ENCODE measurements at places on chromosomes 6 and 20.

- H3K27ac ChIP-seq = no peak overlapping the region
- no peak for DNase-seq
- H3K36me3 ChIP-seq = peaks cover 21% of the 10 kb centered on the region
- H3K27me3 ChIP-seq = peaks cover 7% of the 10 kb centered on the region
- peaks cover 9% of the 10 kb centered on the region for H3K4me1 ChIP-seq
These were observed 157.9 kb upstream of the SNX9 start for GRCh38 chr6:157665180-157665579.

DNA sequence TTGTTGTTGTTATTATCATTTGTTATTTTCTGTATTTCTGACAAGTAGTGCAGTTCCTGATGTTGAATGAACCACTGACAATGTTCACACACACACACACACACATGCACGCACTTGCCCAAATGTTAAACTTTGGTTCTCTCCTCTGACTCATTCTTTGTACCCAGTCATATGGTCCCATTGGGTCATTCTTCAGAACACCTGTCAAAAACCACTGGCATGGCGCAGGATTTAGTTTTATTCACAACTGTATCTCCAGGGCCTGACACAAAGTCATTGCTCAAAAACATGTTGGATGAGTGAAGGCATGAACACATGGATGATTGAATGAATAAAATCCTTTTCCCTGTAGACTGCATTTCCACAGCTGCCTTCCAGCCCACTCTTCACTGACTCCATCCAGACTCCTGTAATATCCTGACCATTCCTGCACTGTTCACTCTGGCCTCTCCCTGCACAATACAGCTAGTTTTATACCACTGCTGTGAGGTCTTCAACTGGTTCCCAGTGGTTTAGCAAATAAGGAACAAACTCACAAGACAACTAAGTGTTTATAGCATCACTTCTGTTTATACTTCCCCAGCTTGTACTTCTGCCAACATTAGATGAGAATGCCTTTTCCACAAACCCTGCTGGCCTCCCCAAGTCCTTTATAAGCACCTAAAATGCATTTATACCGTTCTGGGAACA lies 6.9 kb upstream of the CST11 start:
- peaks cover 4% of the 10 kb centered on the region for H3K27me3 ChIP-seq
- peaks cover 6% of the 10 kb centered on the region for H3K4me1 ChIP-seq
- H3K36me3 ChIP-seq = no peaks in the 10 kb centered on the region
- no peak overlapping the region for H3K4me3 ChIP-seq

DNA sequence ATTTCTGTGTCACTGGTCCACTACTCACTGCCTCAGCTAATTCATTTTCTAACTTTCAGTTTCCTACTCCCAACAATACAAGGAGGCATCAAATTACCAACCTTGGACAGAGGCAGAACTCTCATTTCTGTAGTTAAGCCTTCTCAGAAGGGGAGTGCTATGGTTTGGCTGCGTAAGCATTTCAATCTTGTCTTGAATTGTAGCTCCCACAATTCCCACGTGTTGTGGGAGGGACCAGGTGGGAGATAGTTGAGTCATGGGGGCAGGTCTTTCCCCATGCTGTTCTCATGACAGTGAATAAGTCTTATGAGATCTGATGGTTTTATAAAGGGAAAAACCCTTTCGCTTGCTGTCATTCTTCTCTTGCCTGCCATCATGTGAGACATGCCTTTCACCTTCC lies 22.9 kb downstream of the HLA-DRA start:
- no peak for DNase-seq
- peaks cover 15% of the 10 kb centered on the region for H3K4me1 ChIP-seq
- H3K27ac ChIP-seq = no peak overlapping the region

DNA sequence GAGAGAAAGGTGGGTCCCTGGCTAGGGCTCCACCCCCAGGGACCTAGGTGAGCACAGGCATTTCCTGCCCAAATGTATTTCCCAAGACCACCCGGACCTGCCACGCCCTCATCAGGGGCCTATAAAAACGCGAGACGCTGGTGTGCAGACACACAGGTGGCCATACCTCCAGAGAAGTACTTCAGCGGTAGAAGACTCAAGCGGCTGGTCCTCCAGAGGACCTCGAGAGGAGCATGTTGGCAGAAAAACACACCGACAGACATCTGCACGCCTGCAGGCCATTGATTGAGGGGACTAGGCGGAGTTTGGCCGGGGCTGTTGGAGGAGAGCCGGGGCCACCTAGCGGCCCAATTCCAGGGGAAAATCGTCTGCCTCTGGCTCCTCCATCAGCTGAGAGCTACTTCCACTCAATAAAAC lies 695.8 kb upstream of the MMS22L start:
- no peaks in the 10 kb centered on the region for H3K27me3 ChIP-seq
- no peaks in the 10 kb centered on the region for H3K36me3 ChIP-seq
- H3K27ac ChIP-seq = no peak overlapping the region
- H3K4me3 ChIP-seq = no peak overlapping the region
- no peaks in the 10 kb centered on the region for H3K4me1 ChIP-seq

DNA sequence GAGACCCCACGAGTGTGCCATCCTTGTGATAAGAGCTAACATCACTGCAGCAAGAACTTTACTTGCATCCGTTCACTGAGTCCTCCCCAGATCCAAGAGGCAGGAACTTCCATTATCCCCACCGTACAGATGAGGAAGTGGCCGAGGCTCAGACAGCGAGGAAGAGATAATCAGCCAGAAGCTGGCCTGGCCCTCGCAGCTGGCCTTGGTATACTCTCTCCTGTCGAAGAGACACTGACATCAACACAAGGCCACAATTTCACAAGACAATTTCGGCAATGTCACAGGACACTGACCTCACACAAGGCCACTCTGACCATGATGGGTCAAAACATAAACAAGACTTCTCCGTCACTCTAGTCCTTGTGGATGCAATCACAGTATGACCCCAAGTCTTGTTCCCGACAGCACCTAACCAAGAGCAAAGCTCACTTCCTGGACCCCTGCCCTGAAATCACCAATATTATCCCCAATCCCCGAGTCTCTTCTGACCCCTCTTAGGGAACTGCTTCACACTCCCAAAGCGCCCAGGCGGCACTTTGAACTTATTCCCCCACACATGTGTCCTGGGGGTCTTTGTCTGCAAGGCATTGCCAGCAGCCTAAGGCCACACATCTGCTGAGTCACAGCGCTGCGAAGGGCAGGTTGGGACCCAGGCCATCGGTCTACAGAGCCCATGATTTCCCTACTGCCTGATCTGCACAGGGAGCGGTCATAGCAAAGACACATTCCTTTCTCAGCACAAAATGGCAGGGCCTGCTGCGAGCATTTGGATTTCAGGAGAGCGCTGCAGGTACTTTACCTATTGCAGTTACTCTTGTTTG lies 14.8 kb upstream of the VAPB start:
- no peaks in the 10 kb centered on the region for H3K36me3 ChIP-seq
- no peak overlapping the region for H3K27ac ChIP-seq
- H3K4me3 ChIP-seq = no peak overlapping the region
